H9 (cell line): ENCODE measurements at places on chromosomes 2 and 18. TPM values are rescaled to one million over a fixed set of nuclear protein-coding genes. Genes with fewer than 3 reads are reported as not detected.
A peak's percentile ranks its signal among the peaks of the same experiment; 100 is the strongest.

- H3K4me1 ChIP-seq: no peaks in the 10 kb centered on the region
- no peak overlapping the region for H3K27ac ChIP-seq
- H3K27me3 ChIP-seq: peaks cover 61% of the 10 kb centered on the region
- no peak for DNase-seq
- no peaks in the 10 kb centered on the region for H3K36me3 ChIP-seq
- peak overlapping the region; percentile 80 for H3K4me3 ChIP-seq
Measured at GRCh38 chr18:47264308-47264700, 12.8 kb upstream of the SKOR2 start.

GRCh38 chr2:11417946-11418585, 47.9 kb downstream of the E2F6 start:
- DNase-seq: no peak
- no peaks in the 10 kb centered on the region for H3K4me1 ChIP-seq
- no peak overlapping the region for H3K27ac ChIP-seq
- H3K4me3 ChIP-seq: no peak overlapping the region
- H3K36me3 ChIP-seq: peaks cover 13% of the 10 kb centered on the region
- no peaks in the 10 kb centered on the region for H3K27me3 ChIP-seq

DNA sequence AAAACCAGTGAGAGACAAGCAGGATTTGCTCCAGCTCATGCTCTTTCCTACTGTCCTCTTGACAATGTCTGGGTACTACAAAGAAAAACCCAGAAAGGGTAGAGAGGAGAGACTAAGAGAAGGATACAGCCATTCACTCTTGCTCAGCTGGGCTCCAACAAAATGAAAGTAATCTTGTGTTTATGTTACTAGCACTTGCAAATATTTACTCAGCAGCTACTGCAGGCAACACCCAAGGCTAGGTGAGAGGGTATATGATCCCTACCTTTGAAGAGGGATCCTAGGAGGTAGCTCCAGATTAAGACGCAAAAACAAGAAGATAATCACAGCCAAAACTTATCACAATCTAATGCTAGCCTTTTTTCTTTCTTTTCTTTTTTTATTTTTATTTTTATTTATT, 329.6 kb upstream of the ACVR2A start:
- H3K4me3 ChIP-seq: no peak overlapping the region
- H3K4me1 ChIP-seq: peaks cover 3% of the 10 kb centered on the region; the same call in 1 of the 2 replicates
- H3K27me3 ChIP-seq: no peaks in the 10 kb centered on the region
- H3K36me3 ChIP-seq: no peaks in the 10 kb centered on the region

E2F6 gene
- 21.8 and 23.6 TPM in 2 replicates for total RNA-seq

DNA sequence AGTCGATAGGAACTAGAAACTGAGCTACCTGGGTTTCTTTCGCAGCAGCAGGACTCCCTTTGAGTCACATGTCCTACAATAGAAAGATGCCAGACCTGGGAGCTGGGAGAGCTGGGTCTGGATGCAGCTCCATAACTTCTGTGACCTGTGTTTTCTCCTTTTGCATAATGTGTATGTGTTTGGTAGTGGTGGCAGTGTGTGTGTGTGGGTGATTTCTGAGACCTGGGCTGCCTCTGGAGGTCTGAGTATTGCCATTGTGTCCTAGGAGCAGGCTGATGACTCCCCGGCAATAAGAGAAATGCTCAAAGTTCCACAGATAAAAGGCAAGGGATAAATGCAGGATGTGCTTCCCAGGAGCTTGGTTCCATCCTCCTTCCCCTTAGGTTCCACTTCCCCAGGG, 6.4 kb downstream of the WNT10A start:
- H3K4me3 ChIP-seq: no peak overlapping the region
- no peaks in the 10 kb centered on the region for H3K4me1 ChIP-seq
- peaks cover 78% of the 10 kb centered on the region for H3K27me3 ChIP-seq
- no peaks in the 10 kb centered on the region; the same call in 2 of the 3 replicates for H3K36me3 ChIP-seq

GRCh38 chr2:73939419-73939818, 12.7 kb downstream of the DGUOK start:
- H3K4me3 ChIP-seq: no peak overlapping the region
- H3K36me3 ChIP-seq: peaks cover 14% of the 10 kb centered on the region; the same call in 1 of the 2 replicates
- DNase-seq: peak; percentile 45

DNA sequence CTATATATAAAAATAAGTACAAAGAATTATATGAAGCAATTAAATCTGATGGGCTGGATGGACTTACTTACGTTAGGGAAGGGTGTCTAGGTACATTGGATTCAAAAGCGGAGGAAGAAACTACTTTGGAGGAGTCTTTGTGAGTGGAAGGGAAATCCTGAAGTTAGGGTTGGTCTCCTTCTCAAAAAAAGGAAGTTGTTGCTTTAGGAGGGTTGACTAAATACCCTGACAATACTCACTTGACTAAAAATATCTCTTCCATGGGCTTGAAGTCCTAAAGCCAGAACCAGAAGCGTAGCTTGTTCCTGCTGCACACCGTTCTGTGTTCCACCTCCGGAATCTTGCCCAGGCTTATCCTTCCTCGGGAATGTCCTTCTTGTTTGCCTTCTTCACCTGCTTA, 143.3 kb upstream of the ZEB2 start:
- H3K27ac ChIP-seq: no peak overlapping the region
- no peaks in the 10 kb centered on the region for H3K36me3 ChIP-seq
- DNase-seq: no peak
- H3K4me3 ChIP-seq: no peak overlapping the region
- no peaks in the 10 kb centered on the region for H3K27me3 ChIP-seq

GRCh38 chr2:26410764-26411243, 9.1 kb downstream of the DRC1 start:
- no peaks in the 10 kb centered on the region for H3K27me3 ChIP-seq
- H3K36me3 ChIP-seq: no peaks in the 10 kb centered on the region
- no peaks in the 10 kb centered on the region for H3K4me1 ChIP-seq
- DNase-seq: no peak
- no peak overlapping the region for H3K4me3 ChIP-seq

DNA sequence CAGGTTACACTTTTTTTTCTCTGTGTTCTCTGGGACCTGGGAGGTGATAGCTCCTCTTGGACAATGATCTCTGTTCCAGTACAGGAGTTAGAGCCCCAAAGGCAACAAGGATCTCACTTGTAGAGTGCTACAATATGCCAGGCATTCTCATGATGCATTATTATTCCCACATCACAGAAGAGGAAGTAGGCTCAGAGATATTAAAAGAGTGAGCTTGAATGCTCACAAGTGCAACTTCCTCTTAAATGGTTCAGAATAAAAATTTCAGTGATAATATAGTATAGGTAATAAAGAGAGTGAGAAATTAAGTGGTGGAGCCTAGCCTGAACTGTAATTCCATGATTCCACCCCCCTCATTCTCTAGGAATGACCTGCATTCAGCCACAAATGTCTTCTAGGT, 21.4 kb downstream of the POLE4 start:
- H3K4me1 ChIP-seq: no peaks in the 10 kb centered on the region
- no peaks in the 10 kb centered on the region for H3K27me3 ChIP-seq
- H3K36me3 ChIP-seq: no peaks in the 10 kb centered on the region
- no peak overlapping the region for H3K4me3 ChIP-seq

SESTD1 gene
- total RNA-seq: 43.6 and 44.4 TPM in 2 replicates

- H3K4me1 ChIP-seq: no peaks in the 10 kb centered on the region
- no peak overlapping the region for H3K27ac ChIP-seq
- peaks cover 5% of the 10 kb centered on the region for H3K36me3 ChIP-seq
Measured at GRCh38 chr18:2258954-2259353, 312.4 kb downstream of the METTL4 start.

SATB2 gene
- 23.0 and 23.8 TPM in 2 replicates for total RNA-seq

CYP27C1 gene
- 2.3 TPM in 2 replicates for total RNA-seq

- H3K27ac ChIP-seq: no peak overlapping the region
- no peak overlapping the region for H3K4me3 ChIP-seq
- no peaks in the 10 kb centered on the region for H3K27me3 ChIP-seq
- no peaks in the 10 kb centered on the region for H3K36me3 ChIP-seq
Measured at GRCh38 chr2:101466426-101466825, 8.5 kb downstream of the RFX8 start.

SPP2 gene
- total RNA-seq: not detected in 2 replicates

GRCh38 chr2:43748333-43748732, 25.5 kb upstream of the DYNC2LI1 start:
- H3K27me3 ChIP-seq: no peaks in the 10 kb centered on the region
- H3K4me1 ChIP-seq: no peaks in the 10 kb centered on the region
- no peaks in the 10 kb centered on the region for H3K36me3 ChIP-seq

DNA sequence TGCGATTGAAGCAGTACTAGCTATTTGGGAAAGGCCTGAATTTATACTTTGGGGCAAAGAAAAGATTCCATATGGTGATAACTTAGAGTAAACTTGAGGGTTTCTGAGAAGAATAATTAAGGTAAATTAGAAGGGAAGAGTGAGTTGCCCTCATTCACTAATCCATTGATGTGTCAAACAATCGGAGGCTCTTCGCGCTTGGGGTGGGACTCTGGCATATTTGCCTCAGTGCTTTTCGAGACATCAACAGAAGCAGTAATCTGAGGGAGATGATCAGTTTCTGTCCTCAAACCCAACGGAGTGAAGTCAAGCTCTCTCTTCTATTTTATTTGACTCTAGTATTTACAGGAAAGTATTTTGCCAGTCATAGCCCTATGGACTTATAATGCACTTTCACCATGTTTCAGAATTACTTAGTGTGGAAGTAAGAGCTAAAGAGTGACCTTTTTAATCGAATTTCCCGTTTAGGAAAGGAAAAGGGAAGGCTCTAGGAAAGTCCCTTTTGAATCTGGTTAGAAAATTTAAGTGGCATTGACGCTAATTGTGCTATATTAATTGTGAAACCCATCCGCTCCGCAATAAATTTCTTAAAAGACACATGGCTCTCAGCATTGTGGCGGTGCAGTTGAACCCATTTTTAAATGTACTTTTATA, 1.3 kb downstream of the RAB10 start:
- DNase-seq: no peak
- H3K4me1 ChIP-seq: no peaks in the 10 kb centered on the region; the same call in 1 of the 2 replicates
- peak overlapping the region; percentile 96 for H3K4me3 ChIP-seq
- H3K27ac ChIP-seq: no peak overlapping the region
- no peaks in the 10 kb centered on the region for H3K27me3 ChIP-seq

DNA sequence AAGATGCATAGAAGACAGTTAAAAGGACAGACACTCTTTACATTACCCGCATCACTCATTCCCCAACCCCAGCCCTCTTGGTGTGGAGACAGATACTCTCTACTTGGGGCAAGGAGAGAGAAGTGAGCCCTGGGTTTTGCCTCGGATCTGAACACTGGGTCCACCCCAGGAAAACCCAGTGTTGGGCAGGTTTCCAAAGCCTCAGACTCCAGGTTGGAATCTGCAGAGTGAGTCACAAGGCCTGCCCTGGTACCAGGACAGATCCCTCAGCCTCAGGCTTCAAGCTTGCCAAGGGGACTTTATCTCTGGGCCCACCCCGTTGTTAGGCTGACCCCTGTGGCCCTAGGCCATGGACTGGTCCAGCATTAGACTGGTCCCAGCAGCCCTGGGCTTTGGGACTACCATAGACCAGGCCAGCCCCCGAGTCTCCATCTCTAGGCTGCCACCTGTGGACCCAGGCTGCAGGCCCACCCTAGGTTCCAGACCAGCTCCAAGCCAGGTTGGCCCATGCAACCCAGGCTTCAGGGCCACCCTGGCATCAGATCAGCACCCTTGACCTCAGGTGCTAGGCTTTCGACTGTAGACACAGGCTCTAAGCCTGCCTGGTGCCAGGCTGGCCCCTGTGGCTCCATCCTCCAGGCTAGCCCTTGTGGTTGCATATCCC, 112.8 kb downstream of the GULP1 start:
- H3K27ac ChIP-seq: no peak overlapping the region
- DNase-seq: no peak
- H3K4me1 ChIP-seq: no peaks in the 10 kb centered on the region
- H3K36me3 ChIP-seq: peaks cover 31% of the 10 kb centered on the region
- H3K4me3 ChIP-seq: no peak overlapping the region

DCDC2C gene
- total RNA-seq: not detected in 2 replicates

DNA sequence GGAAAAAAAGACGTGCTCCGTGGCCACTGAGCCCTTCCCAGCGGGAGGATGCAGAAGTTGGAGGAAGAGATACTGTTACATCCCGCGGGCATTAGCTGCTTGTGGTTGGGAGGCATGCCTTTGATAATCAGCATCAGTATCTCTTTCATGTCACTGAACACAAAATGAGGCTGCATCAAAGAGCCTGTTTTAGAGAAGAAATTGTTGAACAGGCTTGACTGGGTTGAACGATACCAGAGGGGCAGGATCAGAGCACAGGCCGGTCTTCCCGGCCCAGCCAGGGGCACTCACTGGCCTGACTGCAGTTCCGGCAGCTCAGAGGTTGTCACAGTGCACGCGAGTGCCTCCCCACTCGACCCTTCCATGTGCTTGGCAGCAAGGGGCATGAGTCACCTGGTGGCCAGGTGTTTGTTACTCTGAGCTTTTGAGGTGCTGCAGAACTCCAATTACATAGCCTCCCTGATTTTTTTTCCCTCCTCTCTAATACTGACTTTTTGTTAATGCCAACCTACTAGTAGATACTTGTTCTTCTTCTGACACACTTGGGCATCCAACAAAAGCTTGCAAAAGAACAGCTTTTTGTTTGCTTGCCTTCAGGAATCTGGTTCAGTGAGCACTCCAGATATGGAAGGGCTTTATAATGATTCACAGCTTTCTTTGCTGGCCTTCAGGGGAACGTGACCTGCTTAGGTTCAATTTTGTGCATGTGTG, 121.6 kb downstream of the VAPA start:
- no peaks in the 10 kb centered on the region for H3K27me3 ChIP-seq
- no peak overlapping the region for H3K27ac ChIP-seq
- DNase-seq: no peak
- no peaks in the 10 kb centered on the region; the same call in 1 of the 2 replicates for H3K4me1 ChIP-seq
- H3K4me3 ChIP-seq: no peak overlapping the region

PSTPIP2 gene
- 3.3 and 3.6 TPM in 2 replicates for total RNA-seq

WNT10A gene
- total RNA-seq: not detected in 2 replicates

GRCh38 chr18:9647496-9648323, 33.4 kb upstream of the PPP4R1 start:
- H3K27me3 ChIP-seq: no peaks in the 10 kb centered on the region
- H3K4me3 ChIP-seq: no peak overlapping the region
- no peak overlapping the region for H3K27ac ChIP-seq
- H3K36me3 ChIP-seq: no peaks in the 10 kb centered on the region

- peaks cover 4% of the 10 kb centered on the region; the same call in 1 of the 2 replicates for H3K4me1 ChIP-seq
- H3K4me3 ChIP-seq: no peak overlapping the region
- peaks cover 59% of the 10 kb centered on the region for H3K36me3 ChIP-seq
- H3K27ac ChIP-seq: no peak overlapping the region
- no peak for DNase-seq
- no peaks in the 10 kb centered on the region for H3K27me3 ChIP-seq
Measured at GRCh38 chr2:1685078-1685956, 59.0 kb downstream of the PXDN start.

- no peaks in the 10 kb centered on the region for H3K27me3 ChIP-seq
- H3K27ac ChIP-seq: no peak overlapping the region
- DNase-seq: no peak
- H3K36me3 ChIP-seq: no peaks in the 10 kb centered on the region
- no peak overlapping the region for H3K4me3 ChIP-seq
Measured at GRCh38 chr2:196427986-196428634, 211.4 kb upstream of the CCDC150 start.

DNA sequence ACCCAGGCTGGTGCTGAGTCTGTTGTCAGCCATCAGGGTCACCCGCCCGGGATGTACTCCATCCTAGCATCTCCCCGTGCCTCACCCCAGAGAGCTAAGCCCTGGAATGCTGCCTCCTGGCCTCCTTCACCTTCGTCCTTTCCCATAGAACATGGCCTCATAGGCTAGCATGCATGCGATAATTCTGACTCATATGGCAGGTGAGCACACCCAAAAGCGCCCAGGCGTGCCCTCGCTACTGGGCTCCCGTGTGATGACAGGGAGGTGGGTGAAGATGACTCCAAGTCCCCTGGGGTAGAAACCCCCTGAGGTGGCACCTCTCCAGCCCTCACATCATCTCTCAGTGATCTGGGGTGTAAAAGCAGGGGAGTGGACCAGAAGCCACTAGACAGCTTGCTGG, 7.3 kb downstream of the SPR start:
- DNase-seq: no peak
- no peak overlapping the region for H3K4me3 ChIP-seq
- no peaks in the 10 kb centered on the region; the same call in 1 of the 2 replicates for H3K27me3 ChIP-seq

CGREF1 gene
- 1.4 and 2.1 TPM in 2 replicates for total RNA-seq

NYAP2 gene
- not detected in 2 replicates for total RNA-seq
